ENCODE measurements at places on chromosomes 4 and X.

DNA sequence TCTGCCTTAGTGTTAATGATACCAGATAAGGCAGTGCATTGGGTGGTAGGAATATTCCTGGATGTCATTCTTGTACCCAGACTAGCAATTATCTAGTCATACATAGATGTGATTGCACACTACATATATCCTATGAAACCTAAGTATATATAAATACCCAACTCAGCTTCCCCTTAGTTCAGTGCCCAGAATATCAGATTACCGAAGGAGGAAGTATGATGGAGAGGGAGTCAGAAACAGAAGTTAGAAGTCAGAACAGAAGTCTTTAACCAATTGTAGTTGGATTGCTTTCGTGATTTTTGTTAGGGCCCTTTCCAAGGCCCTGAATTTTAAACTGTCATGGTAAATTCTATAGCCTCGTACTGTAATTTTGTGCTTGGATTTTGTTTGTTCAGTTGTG lies 42.9 kb downstream of the MOB1B start:
- no peak for DNase-seq

- no peak for DNase-seq
Observed at GRCh38 chrX:133580625-133581024, 165.3 kb upstream of the GPC4 start.

GRCh38 chr4:4533461-4534169 lies 8.2 kb downstream of the STX18 start:
- DNase-seq: no peak

GRCh38 chr4:96983830-96984229 lies 1143.9 kb downstream of the PDHA2 start:
- DNase-seq: no peak

DNA sequence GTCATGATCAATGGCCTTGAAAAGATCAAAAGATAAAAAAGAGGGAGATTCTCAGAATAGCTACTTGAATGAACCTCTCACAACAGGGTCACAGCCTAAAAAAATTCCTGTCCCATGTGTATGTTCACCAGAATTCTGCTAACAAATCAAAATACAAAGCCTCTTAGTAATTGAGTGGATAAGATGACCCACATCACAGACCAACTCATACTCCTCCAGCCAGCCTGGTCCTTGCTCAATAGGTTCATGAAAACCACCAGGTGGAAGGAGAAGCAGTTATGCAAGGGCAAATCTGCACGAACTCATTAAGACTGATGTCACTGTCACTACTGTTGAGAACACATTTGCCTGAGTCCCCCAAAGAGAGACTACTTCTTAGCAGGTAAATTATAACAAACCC lies 21.5 kb downstream of the WDFY3 start:
- DNase-seq: no peak

DNA sequence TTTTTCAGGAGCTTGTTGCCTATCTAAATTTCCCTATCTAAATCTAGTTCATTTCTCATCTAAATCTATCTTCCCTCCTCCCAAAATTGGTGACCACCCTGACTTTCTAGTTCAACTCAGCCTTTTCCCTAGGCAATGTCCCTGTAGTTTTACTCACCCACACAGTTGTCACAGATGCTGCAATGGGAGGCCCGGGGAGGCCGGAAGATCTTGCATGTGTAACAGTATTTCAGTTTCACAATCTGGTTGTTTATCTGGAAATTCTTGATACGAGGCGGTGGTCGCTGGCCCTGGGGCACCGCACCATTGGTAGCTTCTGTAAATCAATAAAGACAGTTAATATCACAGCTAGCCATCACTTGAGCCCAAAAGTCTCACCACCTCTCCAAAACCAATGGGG lies 20.2 kb downstream of the ZDHHC9 start:
- no peak for DNase-seq

GRCh38 chr4:79673898-79674297 lies 265.9 kb upstream of the GK2 start:
- no peak for DNase-seq

DNA sequence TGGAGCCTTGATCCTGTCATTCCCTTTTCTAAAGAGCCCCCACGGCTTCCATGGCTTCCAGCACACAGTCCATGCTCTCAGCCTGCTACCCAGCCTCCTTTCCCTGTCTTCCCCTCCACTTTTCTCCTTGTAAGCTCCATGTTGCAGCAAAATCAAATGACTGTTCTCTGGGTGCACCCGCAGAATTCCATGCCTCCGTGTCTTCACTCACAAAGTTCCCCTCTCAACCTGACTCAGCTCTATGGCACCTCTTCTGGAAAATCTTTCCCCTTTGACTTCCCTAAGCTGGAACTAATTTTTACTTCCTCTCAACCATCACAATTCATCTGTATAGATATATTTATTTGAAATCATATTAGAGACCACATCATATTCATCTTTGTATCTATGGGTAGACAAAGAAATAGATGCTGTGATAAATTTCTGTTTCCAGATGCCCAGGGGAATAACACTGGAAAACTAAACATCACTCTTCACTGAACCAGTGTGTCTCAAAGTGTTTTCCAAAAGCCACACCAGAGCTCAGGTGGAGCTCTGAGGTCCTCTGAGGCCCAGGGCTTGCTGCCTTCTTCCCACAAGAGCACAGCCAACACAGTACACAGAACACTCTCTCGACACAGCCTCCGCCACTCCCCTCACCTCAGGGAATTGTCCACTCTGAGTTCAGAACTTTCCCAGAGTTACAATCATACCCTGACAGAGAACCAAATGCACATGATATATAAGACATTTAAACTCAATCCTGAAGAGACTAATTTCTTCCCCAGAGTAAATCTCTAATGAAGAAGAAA lies 3.3 kb downstream of the SETD7 start:
- no peak for DNase-seq

DNA sequence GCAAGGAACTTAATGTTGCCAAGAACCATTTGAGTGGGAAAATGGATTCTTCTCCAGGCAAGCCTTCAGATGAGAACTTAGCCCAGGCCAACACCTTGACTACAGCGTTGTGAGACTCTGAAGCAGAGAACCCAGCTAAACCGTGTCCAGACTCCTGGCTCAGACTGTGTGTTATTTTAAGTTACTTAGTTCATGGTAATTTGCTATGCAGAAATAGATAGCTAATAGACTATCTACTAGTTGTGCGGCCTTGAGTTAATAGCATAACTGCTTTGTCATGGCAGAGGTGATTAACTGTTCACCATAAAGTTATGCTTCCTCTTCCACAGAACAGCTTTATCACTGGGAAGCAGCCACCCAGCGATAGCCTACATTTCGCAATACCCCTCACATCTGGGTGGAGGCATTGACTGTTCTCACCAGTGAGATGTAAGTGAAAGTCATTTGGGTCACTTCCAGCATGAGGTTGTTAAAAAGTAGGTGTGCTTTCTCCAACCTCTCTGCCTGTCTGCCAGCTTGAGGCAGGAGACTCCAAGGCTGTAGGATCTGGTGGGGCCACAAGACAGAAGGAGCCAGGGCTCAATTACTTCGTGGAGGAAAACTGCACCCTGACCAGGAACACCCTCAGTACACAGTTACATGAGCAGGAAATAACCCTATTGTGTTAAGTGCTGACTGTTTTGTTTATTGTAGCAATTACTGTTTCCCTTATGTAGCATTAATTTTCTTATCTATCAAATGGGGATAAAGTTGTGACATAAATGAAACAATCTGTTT lies 94.2 kb downstream of the GPAT3 start:
- no peak for DNase-seq

- no peak for DNase-seq
Observed at GRCh38 chrX:140503714-140504351, 1.0 kb downstream of the SOX3 start.

GRCh38 chrX:23589496-23589895 lies 77.8 kb upstream of the PRDX4 start:
- no peak for DNase-seq

- no peak for DNase-seq
Observed at GRCh38 chrX:136048446-136048845, 63.2 kb downstream of the SLC9A6 start.

GRCh38 chr4:32689518-32689917 lies 1969.3 kb downstream of the PCDH7 start:
- DNase-seq: no peak

- peak; percentile 30 for DNase-seq
Observed at GRCh38 chr4:7964890-7965662, 25.4 kb upstream of the AFAP1 start.

DNA sequence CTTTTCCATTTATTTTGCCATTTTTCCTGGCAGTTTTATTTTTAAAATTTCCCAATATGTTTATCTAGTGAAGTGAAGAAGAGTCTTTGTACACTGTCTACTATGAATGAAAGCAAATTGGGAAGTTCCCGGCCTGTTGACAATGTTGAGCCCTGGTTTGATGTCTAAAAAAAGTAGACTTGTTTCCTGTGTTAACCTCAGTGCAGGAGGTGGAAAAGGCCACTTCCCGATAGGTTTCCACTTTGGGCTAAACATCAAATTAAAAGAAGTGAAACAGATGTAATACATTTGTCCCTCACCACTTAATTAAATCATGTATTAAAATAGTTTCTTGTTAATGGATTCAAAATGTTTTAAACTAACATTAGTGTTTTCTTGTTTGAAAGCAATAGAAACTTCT lies 30.0 kb downstream of the BBS12 start:
- no peak for DNase-seq

GRCh38 chr4:87209696-87210095 lies 10.7 kb downstream of the KLHL8 start:
- DNase-seq: no peak

GRCh38 chr4:54913751-54914526 lies 211.5 kb downstream of the KDR start:
- no peak for DNase-seq

GRCh38 chr4:112058433-112058832 lies 86.8 kb upstream of the FAM241A start:
- no peak for DNase-seq

GRCh38 chr4:109302361-109303139 lies at the start of gene COL25A1:
COL25A1 (minus strand) TSS chr4:109302658.
- DNase-seq: peak; percentile 4

DNA sequence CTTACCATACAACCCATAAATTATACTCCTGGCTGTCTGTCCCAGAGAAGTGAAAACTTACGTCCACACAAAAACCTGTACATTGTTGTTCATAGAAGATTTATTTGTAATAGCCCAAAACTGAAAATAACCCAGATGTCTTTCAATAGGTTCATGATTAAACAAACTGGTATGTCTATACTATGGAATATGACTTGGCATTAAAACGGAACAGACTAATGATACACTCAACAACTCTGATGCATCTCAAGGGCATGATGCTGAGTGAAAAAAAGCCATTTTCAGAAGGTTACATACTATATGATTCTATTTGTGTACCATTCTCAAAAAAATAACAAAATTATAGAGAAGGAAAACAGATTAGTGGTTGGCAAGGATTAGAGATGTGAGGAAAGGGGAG lies 11.6 kb upstream of the MND1 start:
- DNase-seq: no peak

All from stimulated activated CD8-positive, alpha-beta memory T cell treated with anti-CD3 and anti-CD28 coated beads, Interleukin-15, amount 100 ng/mL, for 4 hours (primary cell).